NCI-H1417 (cell line): ENCODE measurements at places on chromosomes 4 and X.

DNA sequence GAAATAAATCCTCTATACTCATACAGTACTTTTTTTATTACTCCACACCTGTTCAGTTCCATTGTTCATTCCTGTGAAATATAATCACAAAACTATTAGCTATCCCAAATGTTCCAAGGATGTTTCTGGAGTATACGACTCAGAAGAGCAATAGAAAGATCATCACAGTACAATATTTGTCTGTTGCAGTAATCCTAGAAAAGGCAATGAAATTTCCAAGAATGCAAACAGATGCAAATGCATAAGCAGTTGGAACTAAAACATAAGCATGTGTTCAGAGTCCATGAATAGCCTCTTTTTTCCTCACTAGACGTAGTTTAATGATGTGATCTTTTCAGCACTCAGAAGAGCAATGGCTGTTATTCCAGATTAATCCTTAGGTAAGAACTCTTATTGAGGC lies 55.2 kb downstream of the RTL3 start:
- DNase-seq, result no peak

- DNase-seq, result no peak
These were observed 171.4 kb downstream of the ARHGEF9 start for GRCh38 chrX:63613531-63614028.

- no peak for DNase-seq
These were observed 78.2 kb downstream of the FAM47A start for GRCh38 chrX:34053931-34054330.

GRCh38 chr4:166259081-166259480 lies 386.0 kb downstream of the TLL1 start:
- DNase-seq, result no peak

DNA sequence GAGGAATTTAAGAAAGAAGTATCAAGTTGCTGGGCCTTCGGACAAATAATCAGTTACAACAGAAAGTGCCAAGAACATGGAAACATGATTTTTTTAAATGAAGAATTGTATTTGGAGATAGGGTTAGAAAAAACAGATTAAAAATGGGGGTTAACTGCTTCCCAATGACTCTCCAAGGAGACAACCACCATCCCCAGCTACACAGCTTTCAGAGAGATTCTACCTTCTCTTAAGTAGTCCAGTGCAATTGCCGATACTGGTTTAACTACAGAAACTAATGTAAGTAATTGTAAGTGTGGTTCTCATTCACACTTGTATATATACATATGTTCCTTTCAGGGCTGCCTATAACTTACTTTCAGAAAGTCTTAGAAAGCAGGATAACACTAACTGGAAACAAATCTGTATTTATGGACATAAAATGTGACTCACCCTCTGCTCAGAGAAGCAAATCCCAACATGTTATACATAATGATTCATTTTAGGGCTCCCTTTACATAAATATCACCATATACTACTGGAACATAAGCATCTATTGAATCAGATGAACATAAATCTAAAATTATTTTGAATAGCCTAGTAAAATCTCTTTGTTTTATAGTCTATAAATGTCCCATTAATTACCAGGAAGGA lies 248.9 kb upstream of the UGT8 start:
- no peak for DNase-seq

DNA sequence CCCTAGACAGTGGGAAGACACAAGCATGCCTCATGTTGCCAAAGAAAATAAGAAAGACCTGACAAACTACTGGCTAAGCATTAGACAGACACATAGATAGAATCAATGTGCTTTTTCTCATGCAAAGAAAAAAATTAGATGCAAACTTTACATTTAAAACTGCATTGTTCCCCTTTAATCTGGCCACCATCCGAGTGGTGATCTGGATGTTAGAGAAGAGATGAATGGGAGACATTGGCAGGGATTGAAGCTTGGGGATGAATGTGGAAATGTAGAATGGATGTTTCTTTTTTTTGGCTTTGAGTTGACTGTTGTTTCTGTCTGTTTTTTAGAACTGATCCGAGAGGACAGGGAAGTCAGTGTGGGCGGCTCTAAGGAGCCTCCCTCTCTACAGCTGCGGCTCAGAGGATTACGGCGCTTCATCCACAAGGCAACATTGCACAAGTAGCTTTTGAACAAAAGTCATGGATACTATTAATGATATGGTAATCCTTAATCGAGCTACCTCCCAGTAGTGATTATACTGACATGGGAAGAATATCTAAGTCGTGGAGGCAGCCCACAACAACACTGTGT lies 53.0 kb downstream of the HELT start:
- DNase-seq, result no peak

- DNase-seq, result no peak
These were observed 40.5 kb downstream of the VEGFC start for GRCh38 chr4:176752191-176752749.

DNA sequence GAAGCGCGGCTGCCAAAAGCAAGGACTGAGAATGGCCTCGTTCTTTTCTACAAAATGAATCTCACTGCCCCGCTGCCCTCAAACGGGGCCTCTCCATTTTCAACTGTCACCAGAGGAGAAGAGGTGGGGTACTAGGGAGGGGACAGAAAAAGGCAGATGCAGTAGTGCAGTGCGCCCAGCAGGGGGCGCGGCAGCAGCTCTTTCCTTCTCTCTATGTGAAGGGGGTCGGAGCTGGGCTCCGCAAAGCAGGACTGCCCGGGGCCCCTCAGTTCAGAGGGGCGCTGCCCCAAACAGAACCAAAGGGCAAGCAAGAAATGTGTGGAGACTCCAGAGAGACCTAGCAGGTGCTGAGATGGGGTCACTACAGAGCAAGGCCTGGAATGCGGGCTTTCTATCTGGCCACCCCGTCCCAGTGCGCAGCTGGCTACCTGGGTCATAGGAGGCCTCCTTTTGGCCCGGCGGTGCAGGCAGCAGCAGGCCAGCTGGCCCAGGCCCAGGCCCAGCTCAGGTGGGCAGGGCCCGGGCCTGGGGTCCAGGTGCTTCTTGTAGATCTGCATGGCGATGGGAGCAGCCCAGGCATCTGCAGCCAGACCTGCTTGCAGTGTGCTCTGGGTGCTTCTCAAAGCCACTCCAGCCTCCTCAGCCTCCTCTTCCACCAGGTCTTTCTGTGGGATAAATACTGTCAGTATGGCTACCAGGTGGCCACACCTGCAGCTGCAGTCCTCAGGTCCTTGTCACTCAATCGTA lies 5.9 kb downstream of the IRAK1 start:
- DNase-seq, result peak; percentile 11

- no peak for DNase-seq
These were observed 1033.1 kb downstream of the RAPGEF2 start for GRCh38 chr4:160136021-160136420.

DNA sequence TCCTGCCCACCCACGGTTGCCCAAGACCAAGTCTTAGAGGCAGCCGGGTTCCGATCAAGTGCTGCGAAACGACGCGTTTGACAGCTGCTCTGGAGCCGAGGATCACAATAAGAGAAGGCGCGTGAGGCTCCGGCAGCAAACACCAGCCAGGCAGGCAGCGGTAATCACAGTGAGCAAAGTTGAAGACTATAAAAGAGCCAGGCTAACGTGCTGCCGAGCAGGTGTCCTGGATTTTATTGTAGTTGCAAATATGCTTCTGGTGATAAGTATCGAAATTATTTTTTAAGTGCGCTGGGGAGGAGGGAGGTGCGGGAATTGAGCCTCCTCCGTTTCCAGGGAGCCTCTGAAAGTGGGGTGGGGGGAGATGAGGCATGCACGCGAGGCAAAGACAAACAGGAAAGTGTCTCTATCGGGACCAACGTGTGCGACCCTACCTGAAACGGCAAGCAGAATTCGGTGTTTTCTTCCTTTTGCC lies 590 bp downstream of the GABRA2 start:
- no peak for DNase-seq

- DNase-seq, result no peak
These were observed 12.8 kb upstream of the TAPT1 start for GRCh38 chr4:16239086-16239485.

GRCh38 chr4:14309431-14309830 lies 681.9 kb upstream of the BOD1L1 start:
- no peak for DNase-seq

DNA sequence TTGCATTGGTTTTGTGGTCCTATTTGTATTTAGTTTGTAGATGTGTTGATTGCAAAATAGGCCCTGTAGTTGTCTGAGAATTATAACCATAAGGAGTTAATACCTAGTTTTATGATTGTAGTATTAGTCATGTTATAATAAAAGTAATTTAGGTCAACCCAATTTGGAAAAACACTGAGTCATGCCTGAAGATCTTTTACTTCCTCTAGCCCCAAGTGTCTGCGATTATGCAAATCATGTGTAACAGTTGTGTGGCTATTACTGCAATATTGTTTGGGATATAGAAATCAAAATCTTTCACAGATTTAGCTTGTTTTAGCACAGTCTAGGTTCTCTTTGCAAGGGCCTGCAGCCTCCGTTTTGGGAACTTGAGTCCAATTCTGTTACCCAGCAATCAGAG lies 12.6 kb downstream of the SRD5A3 start:
- DNase-seq, result no peak

DNA sequence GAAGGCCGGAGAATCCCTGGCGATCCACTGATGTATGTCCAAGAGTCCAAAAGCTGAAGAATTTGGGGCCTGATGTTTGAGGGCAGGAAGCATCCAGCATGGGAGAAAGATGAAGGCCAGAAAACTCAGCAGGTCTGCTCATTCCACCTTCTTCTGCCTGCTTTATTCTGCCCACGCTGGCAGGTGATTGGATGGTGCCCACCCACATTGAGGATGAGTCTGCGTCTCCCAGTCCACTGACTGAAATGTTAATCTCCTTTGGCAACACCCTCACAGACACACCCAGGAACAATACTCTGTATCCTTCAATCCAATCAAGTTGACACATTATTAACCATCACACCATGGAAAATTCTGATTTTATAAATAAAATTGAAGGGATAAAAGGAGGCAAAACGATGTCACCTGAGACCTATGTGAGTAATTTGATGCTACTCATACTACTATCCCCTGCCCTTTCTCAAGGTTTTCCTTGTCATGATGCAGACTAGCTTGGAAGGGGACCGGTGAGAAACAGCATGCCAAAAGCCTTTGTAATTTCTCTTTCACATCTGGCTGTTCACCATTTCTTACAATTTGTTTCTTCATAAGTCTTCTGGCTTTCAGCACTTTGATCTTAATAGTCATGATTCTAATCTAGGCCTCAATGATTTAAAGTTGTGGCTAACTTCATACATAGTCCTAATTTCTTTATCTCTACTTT lies 9.7 kb upstream of the PYURF start:
- no peak for DNase-seq

DNA sequence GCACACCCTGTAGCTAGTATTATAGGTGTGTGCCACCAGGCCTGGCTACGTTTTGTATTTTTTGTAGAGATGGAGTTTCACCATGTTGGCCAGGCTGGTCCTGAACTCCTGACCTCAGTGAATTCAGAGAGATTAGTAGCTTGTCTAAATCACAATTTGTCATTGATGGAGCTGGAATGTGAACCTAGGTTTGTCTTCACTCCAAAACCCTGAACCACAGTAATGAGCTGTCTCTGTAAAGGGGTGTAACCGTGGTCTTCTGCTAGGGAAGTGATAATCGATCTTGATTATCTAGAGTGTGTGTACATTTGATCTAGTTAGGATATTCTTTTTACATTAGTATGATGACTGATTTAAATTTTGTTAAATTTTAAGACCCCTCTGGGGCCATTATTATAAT lies 8.3 kb downstream of the ARHGAP10 start:
- no peak for DNase-seq

DNA sequence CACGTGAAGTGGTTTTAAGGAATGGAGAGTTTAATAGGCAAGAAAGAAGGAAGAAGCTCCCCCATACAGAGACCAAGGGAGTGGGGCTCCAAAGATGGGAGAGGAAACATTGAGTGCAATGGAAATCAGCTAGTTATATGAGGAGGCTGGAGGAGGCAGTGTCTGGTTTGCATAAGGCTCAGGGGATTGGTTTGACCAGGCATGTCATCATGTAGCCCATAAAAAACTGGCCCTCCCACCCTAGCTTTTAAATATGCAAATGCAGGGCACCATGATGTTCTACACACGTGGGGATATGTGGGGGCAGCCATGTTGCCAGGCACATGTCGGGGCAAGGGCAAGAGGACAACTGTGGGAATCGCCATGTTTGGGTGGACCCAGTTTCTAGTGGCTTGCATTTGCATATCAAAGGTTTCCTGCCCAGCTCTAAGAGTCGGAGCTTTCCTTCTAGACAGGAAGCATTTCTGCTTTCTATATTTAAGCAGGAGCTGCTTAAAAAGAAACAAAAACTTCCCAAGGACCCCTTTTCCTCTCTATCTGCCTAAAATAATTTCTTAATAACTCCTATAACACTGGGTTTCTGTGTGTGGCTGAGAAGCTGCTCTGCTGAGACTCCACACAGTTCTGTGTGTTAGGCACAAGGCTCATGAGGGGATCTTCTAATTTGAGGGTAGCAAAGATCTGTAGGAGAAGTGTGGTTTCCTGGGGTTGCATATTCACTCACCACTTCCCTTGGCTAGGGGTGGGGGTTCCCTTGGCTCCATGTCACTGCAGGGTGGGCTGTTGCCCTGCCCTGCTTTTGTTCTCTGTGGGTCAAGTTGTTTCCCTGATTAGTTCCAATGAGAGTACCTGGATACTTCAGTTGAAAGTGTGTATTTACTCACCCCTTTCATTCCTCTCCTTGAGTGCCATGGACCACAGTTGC lies 113.5 kb downstream of the VSIG4 start:
- DNase-seq, result no peak

DNA sequence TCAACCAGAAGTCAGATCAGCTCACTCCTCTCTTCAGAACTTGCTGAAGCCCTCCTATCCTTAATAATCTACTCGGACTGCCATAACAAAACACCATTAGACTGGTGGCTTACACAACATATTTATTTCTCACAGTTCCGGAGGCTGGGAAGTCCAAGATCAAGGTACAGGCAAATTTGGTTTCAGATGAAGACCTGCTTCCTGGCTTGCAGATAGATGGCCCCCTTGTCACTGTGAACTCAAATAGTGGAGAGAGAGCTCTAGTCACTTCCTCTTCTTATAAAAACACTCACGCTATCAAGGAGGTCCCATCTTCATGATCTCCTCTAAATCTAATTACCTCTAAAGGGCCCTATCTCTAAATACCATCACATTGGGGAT lies 125.1 kb downstream of the CAMK2D start:
- no peak for DNase-seq

DNA sequence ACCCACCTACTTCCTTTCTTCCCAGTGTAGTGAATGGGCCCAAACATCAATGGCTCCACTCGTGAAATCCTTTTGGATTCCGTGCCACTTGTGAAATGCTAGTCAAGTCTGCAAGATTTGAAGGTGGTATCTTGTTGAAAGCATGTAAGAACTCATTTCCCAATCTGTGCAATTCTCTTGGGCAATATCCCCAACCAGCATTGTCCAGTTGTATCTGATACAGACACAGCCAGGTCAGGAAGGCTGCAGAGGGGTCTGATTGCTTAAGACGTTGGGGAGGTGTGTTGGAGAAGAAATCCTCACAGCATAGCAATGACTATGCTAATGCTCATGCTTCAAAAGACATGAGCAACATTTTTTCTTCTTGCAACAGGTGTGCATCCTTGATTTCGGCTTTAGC lies 164.8 kb downstream of the VEGFC start:
- peak; percentile 32 for DNase-seq

- DNase-seq, result no peak
These were observed 10.0 kb downstream of the TNIP3 start for GRCh38 chr4:121154103-121154515.
